H4 (cell line): ENCODE measurements at places on chromosomes 3 and 15.

DNA sequence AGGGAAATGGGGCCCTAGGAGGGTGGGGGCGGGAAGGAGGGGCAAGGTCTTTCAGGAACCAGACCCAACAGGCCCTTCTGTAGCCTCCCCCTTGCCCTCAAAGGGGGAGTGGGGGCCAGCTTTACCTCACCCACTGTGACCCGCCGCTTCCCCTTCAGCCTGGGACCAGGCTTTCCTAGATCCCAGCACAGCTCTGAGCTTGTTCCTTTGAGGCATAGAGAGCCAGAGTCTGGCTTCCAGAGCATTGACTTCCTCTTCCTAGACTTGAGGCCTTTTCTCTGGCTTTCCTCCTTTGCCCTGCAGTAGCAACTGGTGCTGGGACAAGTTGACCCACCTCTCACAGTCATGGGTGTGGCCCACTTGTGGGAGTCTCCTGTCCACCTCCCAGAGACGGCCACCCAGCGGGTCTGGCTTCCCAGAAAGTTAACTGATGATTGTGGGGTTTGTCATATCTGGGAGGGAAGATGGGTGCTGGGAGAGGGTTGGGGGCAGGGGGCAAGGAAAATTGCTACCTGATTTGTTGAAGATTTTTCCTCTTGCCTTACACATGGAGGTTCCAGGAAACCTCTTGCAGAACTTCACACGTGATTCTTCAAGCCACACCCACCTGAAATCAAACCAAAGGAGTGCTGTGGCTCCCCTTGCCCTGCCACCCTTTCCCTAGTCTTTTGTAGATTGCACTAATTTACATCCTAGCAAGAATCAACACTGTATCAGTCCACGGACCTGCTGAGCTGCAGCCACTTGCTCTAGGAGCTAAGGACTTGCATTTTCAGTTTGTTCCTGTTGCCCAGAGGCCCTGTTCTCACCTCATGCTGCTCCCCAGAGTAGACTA is 4.1 kb upstream of the CHST14 start:
- DNase-seq = no peak

DNA sequence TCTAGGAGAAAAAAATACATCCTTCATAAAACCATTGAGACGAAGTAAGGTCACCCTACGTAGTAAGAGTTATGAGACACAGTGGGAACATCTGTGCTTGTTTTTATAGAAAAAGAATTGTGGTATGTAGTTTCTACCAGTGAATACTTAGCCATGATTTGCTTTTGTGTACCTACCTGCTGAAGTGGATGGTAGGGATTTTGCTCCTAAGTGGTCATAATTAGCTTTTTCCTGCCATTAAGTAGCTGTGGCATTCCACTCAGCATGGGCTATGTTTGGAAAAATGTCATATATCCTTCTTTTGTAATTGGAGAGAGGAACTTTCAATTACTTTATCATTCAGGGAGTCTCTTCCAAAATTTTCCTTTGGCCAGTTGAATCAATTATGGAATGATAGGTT is 63.7 kb downstream of the CHD2 start:
- DNase-seq = no peak

DNA sequence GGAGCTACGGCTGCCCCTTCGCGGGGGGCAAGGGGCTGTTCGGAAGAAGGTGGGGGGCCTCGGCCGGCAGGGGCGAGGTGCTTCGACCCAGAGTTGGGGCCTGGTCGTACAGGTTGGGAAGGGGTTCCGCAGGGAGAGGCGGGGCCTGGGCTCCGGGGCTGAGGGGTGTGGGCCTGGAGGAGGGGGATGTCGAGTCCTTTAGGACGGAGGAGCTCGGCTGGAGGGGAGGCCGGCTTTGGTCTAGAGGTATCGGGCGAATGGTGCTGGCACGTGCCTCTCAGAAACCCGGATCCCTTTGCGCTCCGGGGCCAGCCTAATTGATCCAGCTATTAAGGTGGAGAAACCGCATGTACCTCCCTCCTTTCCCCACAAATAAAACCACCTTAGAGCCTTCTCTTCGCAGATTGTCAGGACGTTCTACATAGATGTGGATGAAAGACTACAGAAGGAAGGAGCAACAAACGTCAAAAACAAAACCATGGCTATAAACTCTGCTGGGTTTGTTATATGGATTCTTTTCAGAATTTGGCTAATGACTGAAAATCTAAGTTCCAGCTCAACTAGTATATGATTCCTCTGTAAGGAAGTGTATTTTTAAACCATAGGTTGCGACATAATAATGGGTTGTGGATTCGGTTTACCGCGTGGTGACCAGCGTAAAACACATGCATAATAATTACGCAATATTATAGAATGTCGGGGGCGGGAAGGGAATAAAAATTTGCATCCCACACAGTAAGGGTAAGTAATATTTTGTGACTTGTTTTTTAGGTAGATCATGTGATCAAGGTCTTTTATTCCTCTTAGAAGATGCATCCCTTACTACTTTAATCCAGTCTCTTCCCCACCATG is 644 bp upstream of the NGLY1 start:
- DNase-seq = peak; percentile 6

DNA sequence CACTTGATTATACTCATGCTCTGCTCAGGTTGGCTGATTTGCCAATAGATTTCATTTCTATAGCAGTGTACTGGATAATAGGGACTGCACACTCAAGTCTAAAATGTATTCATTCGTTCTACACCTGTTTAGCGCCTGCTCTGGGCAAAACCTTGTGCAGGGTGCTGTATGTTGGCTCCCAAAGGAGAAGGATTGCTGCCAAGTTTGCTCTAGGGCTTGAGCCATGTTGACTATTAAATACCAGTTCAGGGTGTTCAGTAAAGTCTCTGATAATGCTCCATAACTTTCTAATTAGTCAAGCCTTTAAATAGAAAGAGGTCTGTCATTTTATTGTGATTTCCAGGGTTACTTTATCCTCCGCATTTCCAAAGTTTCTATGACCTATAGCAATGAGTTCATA is 470.2 kb downstream of the MAGI1 start:
- DNase-seq = no peak

DNA sequence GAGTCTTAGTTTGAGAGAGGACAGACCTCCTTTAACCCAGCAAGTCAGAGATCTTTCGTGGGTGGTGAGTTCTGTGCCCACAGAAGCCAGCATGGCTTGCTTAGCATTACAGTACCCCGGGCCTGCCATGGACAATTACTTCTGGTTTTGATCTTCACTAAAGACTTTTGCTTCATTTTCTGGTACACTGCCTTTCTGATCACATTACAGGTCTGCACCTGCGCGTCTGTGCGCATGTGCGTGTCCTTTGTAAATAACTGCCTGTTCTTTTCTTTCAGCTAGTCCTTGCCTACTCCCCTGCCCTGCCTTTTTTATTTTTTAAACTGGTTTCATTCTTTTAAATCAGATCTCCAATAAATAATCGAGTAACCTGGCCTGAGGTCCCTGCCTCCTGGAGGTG is 57.1 kb upstream of the CMTM8 start:
- DNase-seq = no peak

DNA sequence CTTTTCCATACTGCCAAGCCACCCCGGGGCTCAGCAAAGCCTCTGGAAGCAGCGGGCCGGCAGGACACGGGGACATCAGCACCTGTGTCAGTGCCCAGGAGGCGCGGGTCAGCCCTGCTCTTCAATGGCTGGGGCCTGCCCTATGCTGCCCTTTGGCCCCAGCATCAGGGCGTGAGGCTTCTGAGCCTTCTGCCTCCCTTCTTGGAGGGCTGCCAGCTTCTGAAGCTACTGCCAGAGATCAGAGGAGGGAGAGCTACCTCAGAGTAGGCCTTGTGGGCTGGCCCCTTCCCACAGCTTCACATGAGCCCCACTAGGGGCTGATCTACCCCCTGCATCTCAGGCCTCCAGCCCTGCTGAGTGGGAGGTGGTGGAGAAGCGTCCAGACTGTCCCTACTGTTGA is 13.0 kb upstream of the TMEM115 start:
- DNase-seq = no peak
